ENCODE measurements at places on chromosomes 12 and 14. TPM values are rescaled to one million over a fixed set of nuclear protein-coding genes. Genes with fewer than 3 reads are reported as not detected.

Gene AMN
- 17.4 TPM for polyA plus RNA-seq

Gene ALX1
- polyA plus RNA-seq = 22.5 TPM

Gene ANKS1B
- 4.8 TPM for polyA plus RNA-seq

Gene SLC10A1
- not detected for polyA plus RNA-seq

Gene PIANP
- polyA plus RNA-seq = 16.8 TPM

All from left renal cortex interstitium (tissue), 4 donors.